A549 treated with GW870086 at 1 μM for 4 hours (cell line): ENCODE measurements at places on chromosomes 16 and 17. TPM values are rescaled to one million over a fixed set of nuclear protein-coding genes. Genes with fewer than 3 reads are reported as not detected.

The PARD6A gene
- total RNA-seq, result 1.5 to 2.6 TPM (median 2.3 TPM) in 5 replicates

The KRTAP4-9 gene
- total RNA-seq, result not detected in 5 replicates

The STARD3 gene
- 52.3 to 59.0 TPM (median 54.0 TPM) in 5 replicates for total RNA-seq

The LAT gene
- 3.1 to 5.2 TPM (median 4.2 TPM) in 5 replicates for total RNA-seq

The FNDC8 gene
- not detected in 5 replicates for total RNA-seq

The TNP2 gene
- not detected in 5 replicates for total RNA-seq

The CX3CL1 gene
- 0.05 to 0.28 TPM (median 0.10 TPM) in 5 replicates for total RNA-seq

The ASB16 gene
- total RNA-seq, result 0.12 TPM in 1 of 5 replicates, not detected in the others

The CSH2 gene
- not detected in 5 replicates for total RNA-seq

The GAS7 gene
- total RNA-seq, result 0.18 to 0.56 TPM (median 0.45 TPM) in 5 replicates

The PPP1R1B gene
- 0.14 TPM in 1 of 5 replicates, not detected in the others for total RNA-seq

The HASPIN gene
- total RNA-seq, result 12.9 to 15.5 TPM (median 13.7 TPM) in 5 replicates

The CHTF8 gene
- 102 to 124 TPM (median 119 TPM) in 5 replicates for total RNA-seq

The HLF gene
- total RNA-seq, result 0.08 to 0.12 TPM (median 0.10 TPM) in 4 of 5 replicates, not detected in the other

The EME1 gene
- total RNA-seq, result 12.7 to 15.9 TPM (median 14.4 TPM) in 5 replicates

The EIF5A gene
- 1,622 to 1,789 TPM (median 1,677 TPM) in 5 replicates for total RNA-seq

The MYH2 gene
- not detected in 5 replicates for total RNA-seq

The SPATA22 gene
- total RNA-seq, result not detected in 5 replicates

The CCL18 gene
- 0.19 TPM in 1 of 5 replicates, not detected in the others for total RNA-seq

The TRIM47 gene
- 126 to 197 TPM (median 175 TPM) in 5 replicates for total RNA-seq

The GNAO1 gene
- total RNA-seq, result 0.46 to 0.86 TPM (median 0.65 TPM) in 5 replicates

The DRC3 gene
- total RNA-seq, result 1.4 to 2.4 TPM (median 1.8 TPM) in 5 replicates

The CCDC154 gene
- 0.05 to 0.47 TPM (median 0.26 TPM) in 4 of 5 replicates, not detected in the other for total RNA-seq

The CDH1 gene
- total RNA-seq, result 3.9 to 5.1 TPM (median 4.2 TPM) in 5 replicates

The RBFOX1 gene
- not detected in 5 replicates for total RNA-seq

The CACNG4 gene
- 10.7 to 15.4 TPM (median 13.9 TPM) in 5 replicates for total RNA-seq

The ZP2 gene
- total RNA-seq, result not detected in 5 replicates

The RAMP2 gene
- 0.65 to 1.7 TPM (median 1.4 TPM) in 5 replicates for total RNA-seq

The NAGS gene
- total RNA-seq, result 0.69 to 1.5 TPM (median 1.2 TPM) in 5 replicates

The PKMYT1 gene
- 65.1 to 89.9 TPM (median 84.9 TPM) in 5 replicates for total RNA-seq

The MAFG gene
- total RNA-seq, result 26.4 to 36.5 TPM (median 33.1 TPM) in 5 replicates

The ZNF624 gene
- 0.81 to 2.3 TPM (median 1.9 TPM) in 5 replicates for total RNA-seq

The ALOX15B gene
- 0.05 to 0.07 TPM in 2 of 5 replicates, not detected in the others for total RNA-seq

The CORO6 gene
- total RNA-seq, result 5.9 to 7.5 TPM (median 6.9 TPM) in 5 replicates

The CCDC92B gene
- total RNA-seq, result 0.07 to 0.17 TPM (median 0.16 TPM) in 5 replicates
